ENCODE measurements at places on chromosomes 1 and 21.
A peak's percentile ranks its signal among the peaks of the same experiment; 100 is the strongest.

GRCh38 chr1:32813941-32814739 is 3.0 kb downstream of the YARS1 start:
- no peak for DNase-seq

DNA sequence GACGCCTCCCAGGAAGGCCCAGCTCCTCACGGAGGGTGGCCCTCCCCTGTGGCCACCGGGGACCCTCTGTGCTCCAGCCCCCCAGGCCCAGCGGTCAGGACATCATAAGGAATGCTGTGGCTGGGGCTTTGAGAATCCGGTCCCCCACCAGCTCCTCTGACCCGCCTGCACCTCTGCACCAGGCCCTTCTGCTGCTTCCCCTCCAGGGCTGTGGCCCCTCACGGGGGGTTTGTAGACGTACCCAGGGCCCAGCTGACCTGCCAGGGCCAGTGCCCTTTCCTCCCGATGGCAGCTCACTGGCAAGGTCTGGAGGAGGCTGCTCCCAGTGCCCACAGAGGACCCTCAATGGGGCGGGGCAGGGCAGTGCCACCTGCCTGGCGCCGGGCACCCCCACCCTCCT is 103.9 kb upstream of the TTC34 start:
- no peak for DNase-seq

GRCh38 chr21:14553422-14553821 is 7.3 kb upstream of the SAMSN1 start:
- no peak for DNase-seq

DNA sequence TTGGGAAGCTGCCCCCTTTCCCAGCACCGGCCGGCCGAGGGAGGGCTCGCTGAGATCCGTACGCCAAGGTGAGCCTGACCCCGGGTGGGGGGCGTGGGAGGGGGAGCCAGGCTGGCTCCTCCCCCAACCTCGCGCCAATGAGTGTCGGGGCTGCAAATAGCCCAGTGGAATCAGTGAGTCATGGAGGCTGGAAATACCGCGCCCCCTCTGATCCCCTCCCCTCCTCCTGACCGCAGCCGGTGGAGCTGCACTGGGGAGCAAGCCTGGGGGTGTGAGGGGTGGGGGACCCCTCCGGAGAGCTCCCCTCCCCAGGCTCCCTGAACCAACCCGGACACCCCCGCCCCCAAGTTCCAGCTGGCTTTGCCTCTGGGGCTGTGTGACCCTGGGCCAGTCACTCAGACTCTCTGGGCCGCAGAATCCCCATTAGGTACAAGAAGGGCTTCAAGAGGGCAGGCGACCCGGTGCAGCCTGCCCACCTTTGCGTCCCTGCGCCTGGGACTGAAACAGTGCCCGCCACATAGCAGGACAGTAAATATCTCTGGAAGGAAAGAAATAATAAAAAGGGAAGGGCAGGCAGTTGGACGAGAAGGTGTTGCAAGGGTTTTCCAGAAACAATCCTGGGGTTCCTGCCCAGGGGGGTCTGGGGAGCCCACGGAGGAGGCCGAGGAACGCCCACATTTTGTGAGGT is 4.5 kb downstream of the HSPB7 start:
- peak; percentile 26 for DNase-seq

GRCh38 chr1:229325853-229326487 is 16.9 kb downstream of the CCSAP start:
- DNase-seq = no peak

DNA sequence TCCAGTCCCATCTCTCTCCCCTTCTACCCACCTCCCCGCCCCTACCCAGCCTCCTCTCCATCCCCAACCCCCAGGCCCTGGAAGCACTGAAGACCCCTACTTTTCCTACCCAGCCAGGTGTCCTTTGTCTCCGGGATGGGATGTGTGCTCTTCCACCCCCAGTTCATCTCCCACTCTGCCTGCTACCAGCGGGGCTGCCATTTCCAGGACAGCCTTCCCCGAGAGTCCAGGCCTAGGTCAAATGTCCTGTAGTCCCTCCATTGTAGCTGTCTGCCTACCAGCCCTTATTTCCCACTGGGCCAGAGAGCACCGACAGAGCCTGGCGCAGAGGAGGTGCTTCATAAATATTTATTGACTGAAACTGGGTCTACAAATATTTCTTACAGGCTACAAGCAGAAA is 72.0 kb upstream of the TLR5 start:
- DNase-seq = no peak

GRCh38 chr1:44947774-44948311 is 38.6 kb downstream of the EIF2B3 start:
- DNase-seq = no peak

DNA sequence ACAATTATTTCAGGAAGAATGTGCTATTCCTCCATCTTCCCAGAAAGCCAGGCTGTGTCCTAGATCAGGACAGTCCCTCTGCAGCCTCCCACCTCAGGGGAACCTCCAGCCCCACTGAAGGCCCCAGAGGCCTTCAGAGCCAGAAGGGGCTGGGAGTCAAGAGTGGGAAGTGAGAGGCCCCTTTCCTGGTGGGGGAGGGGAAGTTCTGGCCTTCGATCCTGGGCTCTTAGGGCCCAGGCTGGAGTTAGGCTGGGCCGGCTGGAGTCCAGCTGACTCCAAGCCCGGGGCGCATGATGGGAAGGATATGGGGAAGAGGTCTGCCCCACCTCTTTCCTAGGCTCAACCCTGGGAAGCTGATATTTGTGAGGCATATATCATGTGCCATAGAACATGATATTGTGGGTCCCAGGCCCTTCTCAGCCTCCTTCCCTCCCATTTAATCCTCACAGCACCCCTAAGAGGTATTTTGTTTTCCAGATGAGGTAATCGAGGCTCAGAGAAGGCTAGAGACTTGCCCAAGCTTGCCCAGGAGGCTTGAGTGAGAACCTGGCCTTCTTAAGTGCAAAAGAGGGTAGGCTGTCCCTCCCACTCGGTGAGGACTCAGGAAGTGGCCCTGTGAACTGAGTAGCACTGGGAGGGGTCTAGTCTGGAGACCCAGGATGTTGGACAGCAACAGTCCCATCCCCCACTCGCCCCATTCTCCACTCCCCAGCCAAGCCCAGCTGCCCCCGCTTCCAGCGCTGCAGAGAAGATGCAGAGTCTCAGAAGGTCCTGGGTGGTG is 18.6 kb upstream of the HSPG2 start:
- no peak for DNase-seq

- DNase-seq = no peak
Measured at GRCh38 chr1:226366290-226366689, 41.6 kb downstream of the PARP1 start.

- no peak for DNase-seq
Measured at GRCh38 chr1:54109129-54110090, 43.4 kb downstream of the CDCP2 start.

GRCh38 chr1:88800382-88801051 is 90.8 kb downstream of the GTF2B start:
- DNase-seq = peak; percentile 7

GRCh38 chr1:17214876-17215544 is 10.1 kb downstream of the PADI1 start:
- DNase-seq = no peak

GRCh38 chr1:109764561-109765482 is 1.1 kb upstream of the EPS8L3 start:
- DNase-seq = no peak

DNA sequence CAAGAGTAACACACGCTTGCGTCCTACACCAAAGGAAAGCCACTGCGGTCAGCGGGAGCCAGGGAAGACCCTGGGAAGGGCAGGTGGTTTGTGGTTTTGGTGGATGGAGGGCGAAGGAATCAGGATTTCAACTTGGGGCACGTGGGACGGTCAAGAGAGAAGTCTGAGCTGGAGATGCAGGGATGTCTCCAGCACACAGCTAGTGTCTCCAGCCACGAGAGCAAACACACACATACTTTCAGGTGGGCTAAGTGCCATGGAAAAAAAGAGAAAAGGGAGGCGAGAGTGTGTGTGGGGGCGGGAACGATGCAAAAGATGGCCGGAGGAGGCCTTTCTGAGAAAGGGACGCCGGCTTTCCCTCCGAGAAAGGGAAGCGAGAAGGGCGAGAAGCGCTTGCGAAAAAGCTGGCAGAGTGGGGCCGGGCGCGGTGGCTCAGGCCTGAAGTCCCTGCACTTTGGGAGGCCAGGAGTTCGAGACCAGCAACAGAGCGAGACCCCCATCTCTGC is 1.4 kb upstream of the SRRM1 start:
- DNase-seq = no peak

GRCh38 chr1:209513226-209513625 is 70.3 kb upstream of the CAMK1G start:
- no peak for DNase-seq

- DNase-seq = no peak
Measured at GRCh38 chr1:221283532-221283931, 404.3 kb downstream of the HLX start.

DNA sequence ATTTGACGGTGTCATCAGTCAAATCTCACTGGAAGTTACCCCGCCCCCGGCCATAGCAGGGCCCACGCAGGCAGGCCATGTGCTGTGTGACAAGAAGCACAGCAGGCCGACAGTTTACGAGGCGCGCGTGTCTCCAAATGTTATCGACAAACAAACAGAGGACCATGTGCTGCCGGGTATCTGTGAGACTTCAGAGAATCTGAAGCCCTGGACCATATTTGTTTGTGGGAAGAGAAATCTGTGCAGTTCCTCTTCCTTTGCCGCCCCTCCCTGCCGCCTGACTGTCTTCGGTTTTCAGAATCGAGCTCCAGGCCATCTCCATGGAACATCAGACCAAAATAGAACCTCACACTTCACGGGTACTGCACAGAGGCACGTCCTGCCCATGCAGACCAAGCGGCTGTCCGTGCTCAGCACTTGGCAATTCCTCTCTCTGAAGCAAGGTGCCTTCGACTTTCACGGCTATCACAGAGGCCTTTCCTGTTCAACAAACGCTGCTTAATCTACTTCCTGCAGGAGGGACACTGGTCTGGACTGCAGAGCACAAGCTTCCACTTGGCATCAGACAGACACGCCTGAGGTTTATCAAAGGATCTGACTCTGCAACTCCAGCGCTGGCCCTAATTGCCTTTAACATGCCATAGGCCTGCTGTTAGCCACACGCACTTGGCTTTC is 135.7 kb upstream of the KRTAP19-8 start:
- DNase-seq = no peak

- no peak for DNase-seq
Measured at GRCh38 chr1:86757272-86757984, 53.1 kb downstream of the SH3GLB1 start.

DNA sequence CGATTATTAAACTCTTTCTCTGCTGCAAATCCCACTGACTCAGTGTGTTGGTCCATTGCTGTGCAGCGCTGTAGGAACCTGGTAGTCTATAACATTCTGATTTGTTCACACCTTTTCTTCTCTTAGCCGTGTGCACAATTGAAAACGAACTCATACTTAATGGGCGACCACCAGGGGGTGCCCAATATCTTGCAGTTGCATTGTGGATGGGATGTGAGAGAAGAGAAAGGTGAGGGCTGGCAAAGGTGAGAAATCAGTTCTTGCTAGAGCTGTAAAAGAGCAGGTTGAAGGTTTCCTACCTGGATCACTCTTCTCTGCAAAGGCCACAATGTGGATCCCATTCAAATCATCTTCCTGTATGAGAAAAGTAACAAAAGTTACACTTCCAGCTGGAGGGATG is 51.0 kb downstream of the CASQ2 start:
- no peak for DNase-seq
